CD4-positive, alpha-beta T cell treated with Interleukin-4 for 4 hours (primary cell): ENCODE measurements at places on chromosomes 2 and 18.

DNA sequence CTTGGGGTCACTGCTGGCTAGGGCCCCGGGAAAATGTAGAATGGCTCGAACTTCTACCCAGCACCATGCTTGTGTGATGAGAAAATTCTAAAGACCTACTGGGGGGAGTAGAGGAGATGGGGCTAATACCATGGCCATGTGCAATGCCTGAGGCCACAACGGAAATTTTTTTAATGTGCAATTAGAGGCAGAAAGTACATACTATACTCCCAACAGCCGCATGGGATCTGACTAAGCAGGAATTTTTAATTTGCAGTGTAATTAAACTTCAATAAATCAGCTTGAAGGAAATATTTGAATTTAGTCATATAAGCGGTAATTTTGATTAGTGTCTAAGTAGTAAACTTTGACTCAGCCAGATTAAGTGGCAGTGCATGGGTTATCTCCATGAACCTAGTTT lies 53.2 kb upstream of the CNGA3 start:
- no peak for DNase-seq

DNA sequence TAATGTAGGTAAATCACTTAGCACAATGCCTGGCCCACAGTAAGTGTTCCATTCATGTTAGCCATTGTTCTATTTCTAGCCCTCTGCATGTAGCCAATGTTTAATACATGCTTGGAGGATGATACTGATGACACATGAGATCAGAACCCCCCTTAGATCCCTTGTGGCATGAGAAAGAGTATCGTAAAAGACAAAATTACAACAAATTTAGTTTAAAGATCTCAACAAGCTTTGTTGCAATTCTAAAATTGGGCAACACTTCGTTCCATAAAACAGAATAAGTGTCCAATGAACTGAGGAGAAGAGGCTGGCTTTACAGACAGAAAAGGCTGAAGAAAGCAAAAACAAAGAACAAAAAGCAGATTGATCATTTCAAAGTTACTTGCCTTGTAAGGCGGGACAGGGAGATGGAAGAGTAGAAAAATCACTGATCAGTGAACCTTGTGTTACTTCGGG lies 148.7 kb upstream of the SLC1A4 start:
- no peak for DNase-seq

GRCh38 chr2:206701952-206702605 lies 16.1 kb downstream of the DYTN start:
- DNase-seq: no peak

DNA sequence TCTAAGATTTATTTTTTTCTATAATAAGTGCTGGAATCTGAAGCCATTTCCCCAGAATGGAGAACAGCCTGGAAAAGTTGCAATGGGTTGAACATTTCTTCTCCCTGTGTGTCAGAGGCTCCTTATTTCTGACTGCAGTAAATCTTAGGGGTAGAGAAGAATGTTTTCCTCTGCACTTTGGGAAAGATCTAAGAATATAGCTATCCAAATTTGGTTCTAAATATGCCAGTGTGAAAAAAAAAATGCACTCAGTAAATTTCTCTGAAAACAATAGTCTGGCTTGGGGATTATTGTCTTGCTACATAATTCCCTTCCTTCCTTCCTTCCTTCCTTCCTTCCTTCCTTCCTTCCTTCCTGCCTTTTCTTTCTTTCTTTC lies 19.7 kb upstream of the CYRIA start:
- no peak for DNase-seq

- DNase-seq: no peak
Observed at GRCh38 chr2:95575857-95576256, 15.9 kb upstream of the TRIM43 start.

DNA sequence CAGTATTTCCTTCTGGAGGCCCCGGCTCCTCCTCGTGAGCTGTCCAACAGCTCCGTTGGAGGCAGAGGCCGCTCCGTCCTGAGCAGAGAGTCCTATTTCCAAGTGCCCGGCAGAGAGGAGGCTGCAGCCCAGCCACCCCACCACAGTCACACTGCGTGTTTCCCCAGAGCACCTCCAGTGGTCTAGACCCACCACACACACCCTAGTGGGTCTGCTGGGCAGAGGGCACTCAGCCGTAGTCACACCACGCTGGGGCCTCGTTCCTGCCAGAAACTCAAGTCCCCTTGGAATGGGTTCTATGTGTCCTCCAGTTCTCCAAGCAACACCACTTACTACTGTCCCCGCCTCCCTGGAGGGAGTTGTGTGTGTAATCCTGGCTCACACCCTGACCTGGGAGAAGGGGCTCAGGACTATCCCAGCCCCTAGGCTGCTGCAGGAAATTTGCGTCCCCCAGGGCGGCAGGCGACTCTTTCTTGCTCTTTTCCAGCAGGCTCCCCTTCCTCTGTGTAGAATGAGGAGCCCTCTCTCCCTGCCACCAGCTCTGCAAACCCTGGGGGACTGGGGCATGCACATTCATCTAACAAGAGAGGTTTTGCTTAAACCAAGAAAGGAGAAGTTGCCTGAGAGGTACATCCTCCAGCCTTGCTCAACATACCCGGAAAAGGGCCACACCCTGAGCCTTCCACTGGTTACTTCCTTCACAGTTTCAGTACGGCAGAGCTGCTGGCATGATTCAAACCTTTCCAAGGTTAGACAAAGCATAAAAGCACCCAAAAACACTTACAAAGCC lies 114.1 kb downstream of the NDUFA10 start:
- peak; percentile 50 for DNase-seq

- DNase-seq: no peak
Observed at GRCh38 chr2:133591164-133591563, 22.9 kb upstream of the NCKAP5 start.

DNA sequence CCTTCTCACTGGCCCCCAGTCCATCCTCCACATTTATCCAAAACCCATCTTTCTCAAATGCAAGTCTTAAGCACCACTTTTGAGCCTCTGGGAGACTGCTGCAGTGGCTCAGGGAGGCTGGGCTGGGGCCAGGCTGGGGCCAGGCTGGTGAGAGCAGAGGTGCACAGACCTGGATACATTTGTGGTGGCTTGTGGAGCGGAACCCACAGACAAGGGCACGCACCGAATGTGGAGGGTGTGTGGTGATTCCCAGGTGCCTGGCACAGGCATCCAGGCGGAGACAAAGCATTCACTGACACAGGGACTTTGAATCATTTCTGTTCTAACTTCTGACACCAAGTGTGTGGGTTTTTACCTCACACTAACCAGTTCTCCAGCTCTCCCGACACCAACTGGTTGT lies 42.2 kb upstream of the MGAT4A start:
- no peak for DNase-seq

- DNase-seq: no peak
Observed at GRCh38 chr2:67066782-67067181, 330.4 kb upstream of the ETAA1 start.

GRCh38 chr2:80111185-80111584 lies 193.4 kb downstream of the LRRTM1 start:
- no peak for DNase-seq

- no peak for DNase-seq
Observed at GRCh38 chr2:108925735-108926134, 63.3 kb downstream of the EDAR start.

DNA sequence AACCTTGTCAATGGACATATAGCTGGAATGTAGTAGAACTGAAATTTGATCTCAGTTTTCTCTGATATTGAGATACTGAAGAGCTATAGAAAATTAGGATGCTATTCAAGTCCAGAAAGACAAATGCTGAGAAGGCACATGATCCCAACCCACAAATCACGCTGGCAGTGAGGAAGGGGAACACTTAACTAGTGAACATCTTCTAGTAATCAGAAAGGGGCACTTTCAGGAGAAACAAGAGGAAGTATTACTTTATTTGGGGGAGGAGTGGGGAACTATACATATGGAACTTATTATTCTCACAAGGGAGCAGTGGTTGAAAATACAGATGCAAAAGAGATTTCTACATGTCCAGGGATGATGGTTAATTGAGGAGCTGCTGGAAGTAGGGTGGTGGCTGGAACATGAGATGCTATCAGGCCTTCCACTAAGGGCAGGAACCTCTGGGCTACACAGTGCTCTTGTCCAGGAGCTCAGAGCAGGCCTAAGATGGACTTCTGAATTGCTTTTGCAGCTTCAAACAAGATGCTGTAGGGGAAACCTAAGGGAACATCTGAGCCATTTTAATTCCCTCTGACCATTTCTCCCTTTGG lies 79.3 kb downstream of the TGFA start:
- DNase-seq: no peak

DNA sequence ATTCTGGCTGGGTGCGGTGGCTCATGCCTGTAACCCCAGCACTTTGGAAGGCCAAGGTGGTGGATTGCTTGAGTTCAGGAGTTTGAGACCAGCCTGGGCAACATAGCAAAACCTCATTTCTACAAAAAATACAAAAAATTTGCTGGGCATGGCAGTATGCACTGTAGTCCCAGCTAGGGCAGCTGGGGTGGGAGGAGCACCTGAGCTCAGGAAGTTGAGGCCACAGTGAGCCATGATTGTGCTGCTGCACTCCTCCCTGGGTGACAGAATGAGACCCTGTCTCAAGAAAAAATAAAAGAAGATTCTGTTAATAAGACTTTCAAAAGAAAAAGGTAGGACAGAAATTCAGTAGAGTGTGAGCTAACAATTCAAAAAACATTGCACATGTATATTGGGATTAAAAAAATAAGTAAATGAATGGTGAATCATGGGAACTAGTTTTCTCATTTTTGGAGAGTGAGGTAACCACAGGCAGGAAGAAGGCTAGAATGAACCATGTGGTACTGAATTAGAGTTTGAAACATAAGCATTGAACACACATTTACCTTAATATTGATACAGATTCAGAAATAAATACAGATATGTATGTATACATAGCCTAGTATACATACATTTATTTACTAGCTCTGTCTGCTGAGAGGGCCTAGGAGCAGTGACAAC lies 53.5 kb downstream of the NCOA1 start:
- DNase-seq: no peak

GRCh38 chr18:6564950-6565814 lies 150.5 kb upstream of the L3MBTL4 start:
- DNase-seq: no peak

DNA sequence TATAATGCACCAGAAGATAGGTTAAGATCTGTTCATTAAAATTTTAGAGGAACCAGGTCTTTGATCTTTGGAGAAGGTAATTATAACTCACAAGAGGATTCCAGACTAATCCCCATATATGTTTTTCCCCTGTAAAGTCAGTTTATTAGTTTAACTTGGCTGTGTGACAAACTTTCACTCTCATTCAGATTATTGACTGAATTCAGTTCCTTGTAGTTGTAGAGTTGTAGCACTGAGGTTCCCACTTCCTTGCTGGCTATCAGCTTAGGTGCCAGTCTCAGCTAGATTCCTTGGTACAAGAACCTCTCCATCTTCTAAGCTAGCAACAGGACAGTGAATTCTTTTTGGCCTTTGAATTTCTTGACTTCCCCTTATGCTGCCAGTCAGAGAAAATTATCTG lies 19.1 kb downstream of the REG1A start:
- DNase-seq: no peak

GRCh38 chr18:9627642-9628041 lies 13.3 kb upstream of the PPP4R1 start:
- no peak for DNase-seq

GRCh38 chr18:69935319-69936190 lies 12.1 kb downstream of the CD226 start:
- peak; percentile 93 for DNase-seq
